ENCODE measurements at places on chromosomes 7 and 10. TPM values are rescaled to one million over a fixed set of nuclear protein-coding genes. Genes with fewer than 3 reads are reported as not detected.
A peak's percentile ranks its signal among the peaks of the same experiment; 100 is the strongest.

Gene PLXDC2
- total RNA-seq = 50.4 TPM

Gene CDHR3
- 7.4 TPM for total RNA-seq

DNA sequence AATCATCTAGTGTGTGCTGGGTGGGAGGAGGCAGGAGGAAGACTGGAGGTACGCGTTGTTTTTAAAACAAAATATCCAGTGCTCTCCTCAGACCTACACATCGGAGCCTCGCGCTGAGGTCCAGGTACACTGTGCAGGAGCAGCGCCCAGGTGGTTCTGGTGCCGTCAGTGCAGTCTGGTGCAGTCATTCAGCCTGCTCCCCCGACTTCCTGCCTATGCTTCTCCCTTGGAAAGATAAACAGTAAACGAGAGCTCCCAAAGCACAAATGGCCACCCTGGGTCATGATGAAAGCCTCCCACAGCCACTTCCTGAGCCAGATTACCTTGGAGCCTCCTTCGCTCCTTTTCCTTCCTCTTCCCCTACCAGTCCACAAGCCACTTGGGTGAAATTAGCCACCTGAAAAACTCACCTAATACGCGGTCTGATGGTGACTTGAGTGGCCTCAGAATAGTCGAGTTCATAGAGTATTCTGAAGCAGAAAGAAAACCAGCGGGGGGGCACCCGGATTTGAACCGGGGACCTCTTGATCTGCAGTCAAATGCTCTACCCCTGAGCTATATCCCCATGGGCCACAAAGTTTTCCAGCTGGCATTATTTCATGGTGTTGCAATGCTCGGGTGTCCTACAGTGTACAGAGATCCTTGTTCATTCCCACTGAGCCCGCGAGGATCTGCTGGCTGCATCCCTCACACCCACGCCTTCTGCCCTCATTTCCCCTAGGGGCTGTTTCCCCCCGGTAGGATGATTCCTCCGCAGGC, 82.5 kb downstream of the ZNF467 start:
- DNase-seq = peak; percentile 9
- peaks cover 5% of the 10 kb centered on the region for H3K4me1 ChIP-seq
- no peaks in the 10 kb centered on the region for H3K36me3 ChIP-seq
- peaks cover 18% of the 10 kb centered on the region for H3K27me3 ChIP-seq

- H3K27ac ChIP-seq = no peak overlapping the region
- no peaks in the 10 kb centered on the region for H3K4me1 ChIP-seq
- no peak overlapping the region for H3K4me3 ChIP-seq
Measured at GRCh38 chr7:49014870-49015269, 90.5 kb downstream of the CDC14C start.

DNA sequence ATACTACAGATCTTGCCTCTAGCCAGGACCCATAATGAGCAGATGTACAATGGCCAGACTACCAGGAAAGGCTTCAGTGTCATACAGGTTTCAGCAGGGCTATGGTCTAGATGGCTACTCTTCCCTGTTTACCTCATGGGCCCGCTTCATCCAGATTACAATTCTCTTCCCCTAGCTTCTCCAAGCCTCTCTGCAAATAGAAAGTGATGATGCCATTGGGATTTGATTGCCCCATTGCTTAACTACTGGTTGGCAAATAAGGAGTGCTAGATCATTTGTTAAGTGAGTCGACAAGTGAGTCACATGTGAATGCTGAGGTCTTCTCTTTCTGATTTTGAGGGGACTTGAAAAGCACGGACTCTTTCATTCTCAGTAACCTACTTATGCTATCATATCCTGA, 361.5 kb upstream of the LRRTM3 start:
- no peaks in the 10 kb centered on the region for H3K27me3 ChIP-seq
- no peak overlapping the region for H3K27ac ChIP-seq
- no peak overlapping the region for H3K4me3 ChIP-seq
- H3K36me3 ChIP-seq = no peaks in the 10 kb centered on the region
- no peaks in the 10 kb centered on the region for H3K4me1 ChIP-seq

Gene HOXA9
- total RNA-seq = 1.9 TPM

Gene PRDX3
- 268 TPM for total RNA-seq

DNA sequence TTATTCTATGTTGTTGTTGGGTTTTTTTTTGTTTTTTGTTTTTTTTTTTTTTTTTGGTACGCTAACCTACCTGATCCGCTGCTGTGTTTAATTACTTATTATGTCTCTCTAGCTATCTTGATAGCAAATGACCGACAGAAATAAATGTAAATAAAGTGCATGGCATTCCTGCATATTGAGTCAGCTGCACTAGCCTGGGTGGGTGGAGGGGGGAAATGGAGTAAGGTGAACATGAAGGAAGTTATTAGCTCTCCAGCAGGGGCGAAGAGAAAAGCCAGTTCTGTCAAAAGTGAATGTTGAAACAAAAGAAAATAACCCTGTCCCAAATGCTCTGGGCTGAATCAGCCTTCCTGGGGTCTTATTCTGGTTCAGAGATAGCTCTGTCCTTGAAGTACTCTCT, 210.7 kb upstream of the MDFIC start:
- no peak overlapping the region for H3K4me3 ChIP-seq
- no peak overlapping the region for H3K27ac ChIP-seq
- H3K4me1 ChIP-seq = no peaks in the 10 kb centered on the region
- DNase-seq = no peak
- H3K36me3 ChIP-seq = no peaks in the 10 kb centered on the region
- no peaks in the 10 kb centered on the region for H3K27me3 ChIP-seq

DNA sequence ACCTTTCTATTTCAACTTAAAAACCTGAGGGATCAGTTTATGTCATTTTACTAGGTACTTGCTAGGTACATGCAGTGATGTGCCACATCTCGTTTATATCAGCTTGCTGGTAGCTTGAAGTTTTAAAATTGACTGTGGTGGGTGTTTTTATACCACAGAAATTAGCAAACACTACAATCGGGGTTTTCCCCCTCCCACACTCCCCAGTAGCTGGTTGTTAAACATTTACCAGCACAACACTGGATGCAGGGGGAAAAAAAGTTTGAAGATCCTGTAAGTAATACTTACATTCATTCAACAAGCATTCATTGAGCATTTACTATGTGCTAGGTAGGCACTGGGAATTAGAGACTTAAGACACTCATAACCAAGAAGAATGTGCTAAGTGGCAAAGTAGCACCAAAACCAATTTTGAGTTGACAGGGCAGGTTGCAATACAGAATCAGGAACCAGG, 32.6 kb downstream of the USP6NL start:
- H3K27me3 ChIP-seq = no peaks in the 10 kb centered on the region
- H3K4me3 ChIP-seq = no peak overlapping the region
- H3K27ac ChIP-seq = no peak overlapping the region

GRCh38 chr10:44974082-44974627, 4.5 kb downstream of the DEPP1 start:
- H3K4me1 ChIP-seq = peaks cover 83% of the 10 kb centered on the region
- no peaks in the 10 kb centered on the region for H3K27me3 ChIP-seq
- H3K4me3 ChIP-seq = peak overlapping the region; percentile 65
- H3K27ac ChIP-seq = peak overlapping the region; percentile 95

Gene TIMM23
- total RNA-seq = 85.6 TPM

DNA sequence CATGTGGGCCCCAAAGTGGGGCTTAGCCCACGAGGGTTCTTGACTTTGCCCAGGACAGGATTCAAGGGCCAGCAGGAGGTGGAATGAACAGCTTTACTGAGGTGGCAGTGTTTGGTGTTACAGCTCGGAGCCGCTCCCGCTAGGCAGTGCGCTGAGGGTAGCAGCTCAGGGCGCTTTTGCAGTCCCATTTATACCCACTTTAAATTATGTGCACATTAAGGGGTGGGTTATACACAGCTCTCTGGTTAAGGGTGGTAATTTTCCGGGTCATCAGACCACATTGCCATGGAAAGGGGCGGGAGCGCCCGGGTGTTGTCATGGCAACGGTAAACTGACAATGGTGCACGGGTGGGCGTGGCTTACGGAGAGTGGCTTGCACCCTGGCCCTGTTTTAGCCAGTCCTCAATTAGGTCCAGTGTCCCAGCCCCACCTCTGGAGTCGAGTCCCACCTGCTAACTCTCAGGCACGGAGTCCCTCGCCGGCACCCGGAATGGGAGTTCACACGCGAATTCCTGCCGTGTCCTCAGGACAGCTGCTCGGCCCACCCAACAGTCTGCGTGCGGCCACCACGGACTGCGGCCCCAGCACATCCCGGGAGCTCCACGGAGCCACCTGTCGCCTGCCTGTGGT, 58.2 kb upstream of the PDGFA start:
- H3K27me3 ChIP-seq = no peaks in the 10 kb centered on the region
- no peaks in the 10 kb centered on the region for H3K4me1 ChIP-seq
- H3K36me3 ChIP-seq = no peaks in the 10 kb centered on the region
- DNase-seq = no peak
- H3K4me3 ChIP-seq = no peak overlapping the region
- no peak overlapping the region for H3K27ac ChIP-seq

DNA sequence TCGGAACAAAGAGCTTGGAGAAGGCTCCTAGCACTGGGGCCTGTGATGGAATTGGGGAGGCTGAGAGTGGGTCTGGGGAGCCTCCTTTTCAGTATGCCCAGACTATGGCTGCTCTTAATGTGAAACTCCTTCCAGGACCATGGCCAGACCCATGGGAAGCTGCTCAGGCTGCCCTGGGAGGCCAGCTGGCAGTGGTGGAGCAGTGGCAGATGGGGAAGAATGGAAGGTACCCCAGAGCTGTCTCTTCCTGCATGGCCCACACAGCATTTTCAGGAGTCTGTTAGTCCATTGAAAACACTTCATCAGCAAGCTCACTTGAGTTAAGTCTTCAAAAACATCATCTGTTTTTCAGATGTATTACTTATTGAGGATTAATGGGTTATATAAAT, 18.5 kb downstream of the NACAD start:
- no peaks in the 10 kb centered on the region for H3K4me1 ChIP-seq
- H3K36me3 ChIP-seq = peaks cover 24% of the 10 kb centered on the region
- H3K4me3 ChIP-seq = no peak overlapping the region
- H3K27ac ChIP-seq = no peak overlapping the region
- no peaks in the 10 kb centered on the region for H3K27me3 ChIP-seq
- DNase-seq = no peak

DNA sequence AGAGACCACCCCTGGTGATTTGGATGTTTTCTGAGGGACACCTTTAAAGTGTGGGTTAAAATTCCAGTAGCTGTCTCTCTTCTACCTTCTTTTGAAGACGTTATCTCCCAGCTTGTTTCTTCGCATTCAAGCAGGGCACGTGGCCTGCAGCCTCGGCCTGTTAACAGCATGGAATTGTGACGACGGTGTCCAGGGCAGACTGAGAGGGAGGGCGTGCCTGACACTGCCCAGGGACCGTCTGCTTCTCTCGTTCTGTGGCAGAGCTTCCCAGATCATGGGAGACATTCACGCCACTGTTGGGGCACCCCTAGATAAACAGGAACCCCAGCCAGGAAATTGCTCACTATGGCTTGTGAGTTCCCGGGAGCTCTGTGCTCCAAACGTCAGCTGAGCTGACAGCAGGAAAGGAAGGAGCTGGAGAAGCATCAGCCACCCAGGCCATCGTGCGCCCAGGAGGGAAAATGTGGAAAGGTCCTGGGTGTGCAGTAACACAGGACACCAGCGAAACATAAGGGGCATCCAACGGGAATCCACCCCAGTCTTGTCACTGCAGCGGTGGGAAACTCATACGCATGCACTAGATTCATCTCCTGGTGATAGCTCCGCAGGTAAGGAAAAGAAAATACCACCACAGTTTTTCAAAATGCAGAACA, 41.1 kb upstream of the RBM33 start:
- no peak for DNase-seq
- no peaks in the 10 kb centered on the region for H3K36me3 ChIP-seq
- H3K4me3 ChIP-seq = no peak overlapping the region

DNA sequence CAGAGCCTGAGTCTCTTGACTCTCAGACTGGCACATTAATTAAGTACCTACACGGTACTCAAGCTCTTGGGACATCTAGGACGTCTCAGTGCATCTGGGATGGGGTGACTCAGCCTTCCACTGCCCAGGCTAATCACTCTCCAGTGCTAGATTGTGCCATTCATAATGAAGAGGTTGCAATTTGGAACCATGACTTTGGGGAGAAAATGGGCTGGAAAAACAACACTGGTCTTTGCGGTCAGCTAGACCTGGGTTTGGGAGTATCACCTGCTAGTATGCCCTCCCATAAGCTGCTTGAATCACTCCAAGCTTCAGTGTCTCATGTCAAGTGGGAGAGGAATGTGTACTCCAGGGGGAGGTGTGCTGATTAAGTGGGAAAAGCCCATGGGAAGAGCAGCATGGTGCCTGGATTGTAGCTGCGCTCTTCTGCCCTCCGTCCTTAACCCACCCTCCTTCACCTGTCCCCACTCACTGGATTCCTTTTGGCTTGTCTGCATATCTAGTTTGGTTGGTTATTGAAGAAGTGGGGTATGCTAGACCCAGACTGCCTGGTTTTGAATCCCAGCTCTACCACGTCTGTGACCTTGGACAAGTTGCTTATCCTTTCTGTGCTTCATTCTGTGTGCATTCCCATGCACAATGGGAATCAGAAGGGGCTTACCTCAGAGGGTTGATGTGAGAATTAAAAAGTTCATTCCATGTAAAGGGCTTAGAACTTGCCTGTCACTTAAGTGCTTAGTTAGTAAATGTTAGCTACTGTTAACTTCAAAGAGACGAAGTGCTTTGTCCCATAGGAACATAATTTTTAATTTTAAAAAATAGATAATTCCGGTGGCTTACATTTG, 3.8 kb downstream of the NFE2L3 start:
- H3K4me1 ChIP-seq = peaks cover 18% of the 10 kb centered on the region
- no peaks in the 10 kb centered on the region for H3K27me3 ChIP-seq
- no peak for DNase-seq
- no peaks in the 10 kb centered on the region for H3K36me3 ChIP-seq

Gene AASS
- total RNA-seq = 79.6 TPM

- H3K27me3 ChIP-seq = no peaks in the 10 kb centered on the region
- H3K4me3 ChIP-seq = no peak overlapping the region
- H3K27ac ChIP-seq = no peak overlapping the region
- no peaks in the 10 kb centered on the region for H3K4me1 ChIP-seq
- no peak for DNase-seq
- H3K36me3 ChIP-seq = no peaks in the 10 kb centered on the region
Measured at GRCh38 chr7:92609921-92610518, 19.8 kb upstream of the FAM133B start.

- no peak overlapping the region for H3K27ac ChIP-seq
- no peaks in the 10 kb centered on the region for H3K27me3 ChIP-seq
- H3K36me3 ChIP-seq = no peaks in the 10 kb centered on the region
- H3K4me3 ChIP-seq = no peak overlapping the region
- DNase-seq = no peak
Measured at GRCh38 chr7:154863766-154864522, 139.0 kb downstream of the PAXIP1 start.

Measured in thyroid gland (tissue), 4 donors.